ENCODE measurements at places on chromosomes 2 and 18.

GRCh38 chr2:118918017-118918416, 24.0 kb upstream of the MARCO start:
- no peak for DNase-seq

GRCh38 chr2:26245810-26246209, 1.1 kb downstream of the HADHB start:
- DNase-seq: no peak

DNA sequence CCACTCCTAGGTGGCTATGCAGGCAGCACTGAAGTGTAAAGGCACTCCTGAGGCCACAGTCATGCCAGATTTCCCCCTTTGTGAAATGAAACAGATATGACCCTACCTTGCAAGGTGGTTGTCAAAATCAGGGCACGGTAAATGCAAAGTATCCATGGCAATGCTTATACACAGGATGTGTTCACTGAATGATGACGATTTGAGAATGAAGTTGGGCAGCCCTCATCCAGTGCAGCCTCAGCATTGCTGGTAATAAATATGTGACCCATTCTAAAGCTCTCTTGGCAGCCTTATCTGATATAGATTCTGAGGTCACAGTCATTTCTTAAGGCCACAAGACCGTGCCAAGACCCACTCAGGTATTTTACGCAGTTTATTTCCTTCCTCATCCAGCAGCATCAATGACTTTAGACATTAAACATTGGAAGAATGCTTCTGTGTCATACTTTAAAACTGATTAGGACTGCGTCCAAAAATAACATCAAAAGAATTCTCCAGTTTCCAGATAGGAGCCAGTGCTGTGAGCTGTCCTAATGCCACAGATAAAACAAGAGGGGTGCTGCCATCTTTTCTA, 125.5 kb upstream of the SERTAD2 start:
- DNase-seq: no peak

GRCh38 chr2:143802242-143802641, 673.0 kb downstream of the ARHGAP15 start:
- DNase-seq: no peak

- DNase-seq: no peak
Measured at GRCh38 chr2:144517866-144518747, 1.8 kb downstream of the ZEB2 start.

DNA sequence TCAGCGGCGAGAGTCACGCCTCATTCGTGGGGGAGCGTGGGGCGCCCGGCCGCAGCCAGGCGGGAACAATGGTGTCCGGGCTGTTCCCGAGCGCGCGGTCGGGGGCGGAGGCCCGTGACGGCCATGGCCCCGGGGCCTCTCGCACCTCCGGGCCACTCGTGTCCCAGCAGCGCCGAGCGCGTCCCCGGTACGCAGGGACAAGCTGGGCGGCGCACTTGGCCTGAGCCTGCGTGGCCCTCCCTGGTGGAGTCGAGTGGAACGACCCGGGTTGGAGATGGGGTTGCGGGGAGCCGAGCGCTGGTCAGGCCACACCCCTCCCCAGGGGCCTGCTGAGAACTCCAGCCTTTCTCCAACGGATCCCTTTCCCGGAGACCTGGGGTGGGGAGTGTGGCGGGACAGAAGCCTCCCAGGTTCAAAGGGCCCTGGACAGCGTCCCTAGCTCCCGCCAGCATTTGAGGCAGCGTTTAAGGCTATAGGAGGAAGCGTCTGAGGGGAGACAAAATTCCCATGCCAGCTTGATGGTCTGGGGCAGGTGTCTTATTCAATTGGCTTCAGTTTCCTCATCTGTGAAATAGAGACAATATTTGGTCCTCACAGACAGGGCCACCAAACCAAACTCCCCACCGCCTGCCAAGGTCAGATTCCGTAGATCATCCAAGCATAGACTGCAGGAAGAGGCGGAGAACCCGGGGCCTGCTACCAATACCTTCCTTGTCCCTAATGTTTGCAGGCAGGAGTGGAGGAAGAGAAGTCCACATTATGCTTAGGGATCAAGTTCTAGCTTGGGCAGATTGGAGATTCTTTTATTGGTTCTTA, 553 bp downstream of the CNDP2 start:
- DNase-seq: no peak

DNA sequence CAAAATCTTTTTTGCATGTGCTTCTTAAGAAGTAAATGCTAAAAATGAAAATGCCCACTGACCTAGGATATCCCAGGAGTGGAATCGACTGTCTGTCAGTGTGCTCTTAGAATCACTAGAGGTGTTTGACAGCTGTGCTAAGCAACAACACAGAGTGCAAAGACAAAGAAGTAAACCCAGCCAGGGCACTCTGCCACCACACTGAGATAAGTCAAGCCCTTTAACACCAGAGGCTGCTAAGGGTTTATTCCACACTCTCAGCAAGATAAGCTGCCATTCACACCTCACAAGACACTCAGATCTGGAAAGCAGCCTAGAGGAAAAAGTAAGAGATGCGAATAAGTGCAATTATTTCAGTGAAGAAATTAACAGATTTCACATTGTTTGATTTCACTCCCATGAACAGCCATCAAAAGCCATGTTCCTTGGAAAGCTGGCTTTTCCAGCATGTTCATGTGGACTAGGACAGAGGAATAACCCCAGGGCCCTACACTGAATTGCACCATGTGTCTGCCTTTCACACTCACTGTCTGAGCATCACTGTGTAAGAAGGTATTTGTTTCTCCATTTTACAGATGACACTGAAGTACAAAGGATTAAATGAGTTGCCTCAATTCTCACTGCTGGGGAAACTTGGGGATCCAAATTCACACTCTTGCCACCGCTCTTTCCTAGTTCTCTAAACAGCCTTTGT, 6.0 kb upstream of the BMP10 start:
- no peak for DNase-seq

- DNase-seq: no peak
Measured at GRCh38 chr2:101477556-101477955, 2.6 kb upstream of the RFX8 start.

GRCh38 chr18:28510210-28510609, 333.3 kb upstream of the CDH2 start:
- no peak for DNase-seq

DNA sequence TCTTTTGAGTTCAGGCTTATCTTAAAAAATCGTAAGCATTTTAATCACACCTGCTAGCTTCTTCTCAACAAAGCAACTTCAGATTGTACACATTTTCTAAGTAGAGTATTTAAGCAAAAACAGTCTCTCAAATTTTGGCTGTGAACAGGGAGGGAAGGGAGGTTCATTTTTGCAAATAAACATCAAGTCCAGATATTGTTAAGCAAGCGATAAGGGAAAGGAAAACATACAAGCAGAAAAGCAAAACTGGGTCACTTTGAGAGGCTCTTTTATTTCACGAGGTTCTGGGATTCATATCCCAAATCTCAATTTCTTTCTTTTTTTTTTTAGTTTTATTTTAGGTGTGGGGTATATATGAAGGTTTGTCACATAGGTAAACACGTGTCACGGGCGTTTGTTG, 79.9 kb downstream of the SLC25A12 start:
- no peak for DNase-seq

DNA sequence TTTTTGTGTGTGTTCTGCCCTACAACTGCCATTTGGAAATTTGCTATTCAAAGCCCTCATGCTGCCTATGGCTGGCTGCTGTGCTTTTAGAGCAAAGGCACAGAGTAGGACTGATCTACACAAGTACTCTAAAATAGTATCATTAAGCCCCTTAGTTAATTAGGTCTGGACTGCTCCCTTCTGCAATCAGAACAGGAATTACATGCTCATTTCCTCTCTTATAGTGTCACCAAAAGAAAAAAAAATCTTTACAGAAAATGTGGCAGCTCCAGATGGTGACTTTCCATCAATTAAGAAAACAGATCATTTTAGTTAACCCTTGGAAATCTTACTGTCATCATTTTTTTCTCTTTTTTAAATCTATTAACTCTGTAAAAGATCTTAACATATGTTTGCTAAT, 337.5 kb downstream of the RIT2 start:
- no peak for DNase-seq

GRCh38 chr2:7709907-7710306, 792.7 kb downstream of the RNF144A start:
- DNase-seq: no peak

DNA sequence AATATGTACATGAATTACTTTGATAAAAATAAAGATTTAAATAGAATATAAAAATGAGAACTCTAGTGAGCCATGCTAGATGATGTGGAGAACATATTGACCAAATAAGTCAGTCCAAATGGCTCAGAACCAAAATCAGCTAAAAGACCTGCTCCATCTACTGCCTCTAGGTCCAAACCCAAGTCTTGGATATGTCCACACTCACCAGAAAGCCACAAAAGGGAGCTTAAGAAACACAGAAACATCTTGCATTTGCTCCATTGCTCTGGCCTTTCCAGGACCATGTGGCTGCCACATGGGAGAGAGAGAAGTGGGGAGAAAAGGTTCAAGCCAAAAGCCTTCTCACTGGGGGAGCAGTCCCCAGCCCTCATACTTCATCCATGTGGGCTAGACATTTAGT, 272.5 kb downstream of the DYSF start:
- DNase-seq: no peak

- no peak for DNase-seq
Measured at GRCh38 chr2:223046470-223047040, 5.4 kb upstream of the KCNE4 start.

GRCh38 chr2:237824085-237824484, 25.5 kb downstream of the RBM44 start:
- DNase-seq: no peak

DNA sequence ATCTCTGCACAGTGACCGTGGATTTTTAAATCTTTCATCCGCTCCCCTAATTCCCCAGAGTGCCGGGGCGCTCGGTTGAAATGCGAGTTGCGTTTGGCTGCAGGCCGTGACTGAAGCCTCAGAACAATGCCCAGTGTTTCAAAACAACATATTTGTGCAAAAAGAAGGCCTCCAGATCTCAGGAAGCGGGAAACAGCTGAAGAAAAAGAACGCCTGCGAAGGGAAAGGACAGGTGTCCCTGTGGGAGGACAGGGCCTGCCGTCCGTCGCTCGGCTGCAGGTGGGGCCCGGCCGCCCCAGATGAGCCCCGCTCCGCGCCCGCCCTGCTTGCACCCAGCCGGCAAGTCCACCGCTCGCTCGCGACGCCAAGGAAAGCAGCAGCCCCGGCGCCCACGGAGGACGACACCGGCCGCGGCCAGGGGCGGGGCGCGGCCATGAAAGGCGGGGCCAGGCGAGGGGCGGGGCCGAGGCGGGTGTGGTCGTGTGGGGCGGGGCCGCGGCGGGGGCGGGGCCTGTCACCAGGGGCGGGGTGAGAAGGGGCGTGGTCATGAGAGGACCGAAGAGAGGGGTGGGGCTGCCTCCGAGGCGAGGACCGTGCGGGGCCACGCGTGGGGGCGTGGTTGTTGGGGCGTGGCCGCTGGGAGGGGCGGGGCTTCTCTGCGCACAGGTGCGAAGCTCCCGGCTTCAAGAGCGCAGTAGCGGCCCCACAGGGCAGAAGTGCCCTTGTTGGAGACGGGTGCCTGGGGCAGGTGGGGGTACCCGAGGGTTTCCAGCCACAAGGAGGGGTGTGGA, 17.6 kb upstream of the BOK start:
- peak; percentile 37 for DNase-seq

GRCh38 chr2:44283116-44283666, 7.9 kb downstream of the SLC3A1 start:
- DNase-seq: no peak

- DNase-seq: no peak
Measured at GRCh38 chr18:37395631-37396030, 170.0 kb downstream of the CELF4 start.

- DNase-seq: peak; percentile 7
Measured at GRCh38 chr2:26692279-26692896, at the start of gene KCNK3. KCNK3 (plus strand) TSS chr2:26692722; CDS start chr2:26692876, 154 bp downstream.

DNA sequence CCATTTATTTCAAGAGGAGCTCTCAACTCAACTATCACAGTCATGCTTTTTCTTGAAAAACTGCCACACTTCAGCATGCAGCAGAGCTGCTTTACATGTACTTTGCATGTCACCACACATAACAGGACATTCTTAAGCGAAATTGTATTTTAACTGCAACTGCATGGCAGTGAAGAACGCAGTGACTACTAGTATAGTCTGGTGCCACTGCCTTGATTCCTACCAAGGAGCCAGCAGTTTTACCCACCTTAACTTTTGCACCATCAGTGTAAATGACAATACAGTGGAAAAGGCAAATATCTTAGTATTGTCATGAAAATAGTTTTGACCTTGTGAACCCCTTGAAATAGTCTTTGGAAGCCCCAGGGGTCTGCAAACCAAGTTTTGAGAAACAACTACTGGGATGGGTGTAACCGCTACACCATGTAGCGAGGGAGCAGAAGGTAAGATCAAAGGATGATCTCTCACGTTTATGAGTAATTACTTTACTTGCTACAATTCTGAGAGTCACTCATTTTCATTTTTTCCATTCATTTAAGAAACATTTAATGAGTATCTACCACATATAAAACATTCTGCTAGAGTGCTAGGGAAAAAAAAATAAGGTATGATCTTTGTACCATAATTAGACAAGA, 32.3 kb upstream of the MPP4 start:
- no peak for DNase-seq

DNA sequence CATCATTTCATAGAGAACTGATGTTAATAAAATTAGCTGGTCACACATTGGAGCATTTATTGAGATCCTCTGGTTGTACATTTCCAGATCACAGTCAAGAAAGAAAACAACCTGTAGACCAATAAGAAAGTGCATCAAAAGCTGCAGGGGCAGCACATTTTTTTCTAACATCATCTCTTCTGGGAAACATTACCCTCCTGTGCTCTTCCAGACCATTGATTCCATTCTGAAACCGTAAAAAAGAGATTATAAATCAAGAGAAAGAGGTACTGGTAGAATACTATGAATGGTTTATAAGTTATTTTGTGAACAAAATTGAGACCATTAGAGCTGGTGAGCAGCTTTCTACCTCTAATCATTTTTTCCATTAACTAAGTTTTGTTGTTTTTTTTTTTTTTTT, 1548.2 kb upstream of the CELF4 start:
- DNase-seq: no peak

DNA sequence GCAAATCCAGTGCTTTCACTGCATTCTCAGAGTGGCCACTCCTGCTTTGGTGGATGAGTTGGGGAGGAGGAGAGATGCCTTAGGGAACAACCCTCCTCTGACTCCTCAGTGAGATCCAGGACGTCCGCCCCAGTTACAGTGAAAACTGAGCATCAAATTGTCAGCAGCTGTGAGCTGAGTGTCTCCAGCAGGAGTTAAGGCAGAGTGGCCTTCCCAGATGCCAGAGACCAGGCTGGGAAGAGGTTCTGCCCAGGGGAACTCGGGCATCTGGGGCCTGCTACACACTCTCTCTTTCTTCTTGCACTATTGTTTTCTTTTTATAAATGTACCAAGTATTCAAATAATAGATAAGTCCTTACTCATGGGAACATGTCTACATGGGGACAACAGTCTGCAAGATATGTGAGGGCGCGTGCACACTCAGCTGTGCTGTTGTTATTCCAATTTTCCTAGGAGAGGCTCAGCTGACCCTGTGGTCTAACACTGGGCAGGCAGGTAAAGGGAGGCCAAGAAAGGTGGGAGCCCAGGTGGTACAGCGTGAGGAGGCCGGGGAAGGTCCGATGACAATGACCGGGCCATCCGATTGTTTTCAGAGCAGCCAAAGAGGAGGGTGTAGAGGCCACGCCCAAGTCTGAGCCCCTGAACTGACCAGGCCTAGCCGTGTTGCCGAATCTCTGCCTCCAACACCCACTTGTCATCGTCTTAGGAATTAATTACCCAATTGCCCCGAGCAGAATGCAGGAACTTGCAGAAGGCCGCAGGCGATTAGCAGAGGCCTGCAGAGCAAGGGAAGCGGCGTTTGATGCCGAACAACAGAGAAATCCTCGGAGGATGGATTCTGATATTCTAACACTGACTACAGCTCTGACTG, 166.9 kb downstream of the ANAPC1 start:
- DNase-seq: no peak

- DNase-seq: no peak
Measured at GRCh38 chr18:12345491-12346239, 31.4 kb downstream of the AFG3L2 start.

GRCh38 chr2:120692691-120693090, 43.0 kb upstream of the GLI2 start:
- no peak for DNase-seq
